ENCODE measurements at places on chromosomes 2 and 18.

DNA sequence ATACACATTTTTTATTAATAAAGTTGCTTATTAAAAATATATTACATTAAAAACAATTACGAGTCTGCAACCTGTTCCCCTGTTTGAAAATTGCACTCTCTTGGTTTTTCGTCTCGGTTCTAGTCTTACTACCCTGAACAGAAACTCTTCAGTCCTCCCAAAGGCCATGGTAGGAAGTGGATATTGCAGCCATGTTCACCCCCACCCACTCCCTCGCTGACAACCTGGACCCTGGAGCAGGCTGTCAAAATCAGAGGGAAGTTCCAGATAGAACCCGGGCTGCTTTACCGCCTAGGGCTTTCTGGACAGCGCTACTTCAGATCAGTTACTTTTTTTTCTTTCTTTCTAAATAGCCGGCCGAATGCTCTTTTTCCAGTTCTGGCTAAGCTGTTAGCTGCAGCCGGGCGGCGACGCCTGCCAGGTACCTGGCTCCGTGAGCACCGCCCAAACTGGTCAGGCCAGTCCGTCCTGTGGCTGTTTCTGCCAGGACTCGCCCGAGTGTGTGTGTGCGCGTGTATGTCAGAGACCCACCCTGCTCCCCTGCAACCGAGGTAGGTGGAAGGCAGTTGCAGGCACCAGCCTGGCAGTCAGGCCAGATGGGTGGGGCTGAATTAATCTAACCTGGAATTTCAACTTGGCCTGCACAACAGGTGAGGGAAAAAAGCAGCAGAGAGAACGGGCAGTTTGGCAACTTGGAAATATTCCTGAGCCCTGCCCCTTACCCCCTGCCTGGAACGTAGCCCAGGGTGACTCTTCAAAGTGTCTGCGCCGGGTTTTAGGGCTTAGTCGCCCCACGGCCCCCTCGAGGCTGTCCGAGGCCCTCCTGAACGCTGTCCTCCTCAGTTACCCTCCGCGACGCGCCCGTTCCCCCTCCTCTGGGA lies 1.1 kb upstream of the TET3 start:
- no peak for DNase-seq

- no peak for DNase-seq
Measured at GRCh38 chr2:110804915-110805314, 72.5 kb downstream of the ACOXL start.

GRCh38 chr18:26003356-26003755 lies 87.1 kb downstream of the SS18 start:
- no peak for DNase-seq

DNA sequence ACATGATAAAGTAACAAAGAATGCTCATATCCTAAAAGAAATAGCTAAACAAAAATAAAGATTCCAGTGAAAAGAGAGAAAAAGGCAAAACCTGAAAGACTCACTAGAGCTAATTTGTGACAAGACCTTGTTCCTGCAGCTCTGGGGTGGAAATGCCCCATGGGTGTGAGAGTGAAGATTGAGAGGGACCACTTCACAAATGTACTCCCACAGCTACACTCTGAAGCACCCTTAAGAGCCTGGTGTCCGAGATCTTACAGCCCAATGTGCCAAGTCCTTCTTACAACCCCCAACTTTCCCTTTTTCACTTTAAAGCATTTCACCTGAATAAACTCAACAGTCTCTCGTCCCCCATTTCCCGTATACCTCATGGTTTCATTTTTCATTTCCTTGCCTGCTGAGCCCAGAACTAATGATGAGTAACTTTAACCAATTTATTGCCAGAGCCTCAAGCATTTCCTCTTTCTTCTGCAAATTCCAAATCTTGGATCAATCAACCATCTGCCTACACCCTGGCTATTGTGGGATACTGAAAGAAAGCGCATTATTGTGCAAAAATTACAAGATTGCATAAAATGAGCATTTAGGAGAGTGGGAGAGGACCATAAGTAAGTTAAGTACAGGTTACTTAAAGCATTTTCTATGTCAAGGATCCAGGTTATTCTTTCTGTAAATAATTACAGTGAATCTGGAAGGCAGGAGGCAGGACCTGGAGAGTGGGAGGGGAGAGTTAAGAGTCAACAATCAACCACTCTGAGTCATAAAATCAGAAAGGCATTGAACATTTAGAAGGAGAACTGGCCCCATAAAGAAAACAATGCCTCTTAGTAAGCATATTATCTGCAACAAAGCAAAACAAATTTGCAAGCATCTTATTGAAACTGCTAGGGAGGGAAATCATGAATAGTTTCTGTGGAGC lies 804.4 kb upstream of the CELF4 start:
- no peak for DNase-seq

DNA sequence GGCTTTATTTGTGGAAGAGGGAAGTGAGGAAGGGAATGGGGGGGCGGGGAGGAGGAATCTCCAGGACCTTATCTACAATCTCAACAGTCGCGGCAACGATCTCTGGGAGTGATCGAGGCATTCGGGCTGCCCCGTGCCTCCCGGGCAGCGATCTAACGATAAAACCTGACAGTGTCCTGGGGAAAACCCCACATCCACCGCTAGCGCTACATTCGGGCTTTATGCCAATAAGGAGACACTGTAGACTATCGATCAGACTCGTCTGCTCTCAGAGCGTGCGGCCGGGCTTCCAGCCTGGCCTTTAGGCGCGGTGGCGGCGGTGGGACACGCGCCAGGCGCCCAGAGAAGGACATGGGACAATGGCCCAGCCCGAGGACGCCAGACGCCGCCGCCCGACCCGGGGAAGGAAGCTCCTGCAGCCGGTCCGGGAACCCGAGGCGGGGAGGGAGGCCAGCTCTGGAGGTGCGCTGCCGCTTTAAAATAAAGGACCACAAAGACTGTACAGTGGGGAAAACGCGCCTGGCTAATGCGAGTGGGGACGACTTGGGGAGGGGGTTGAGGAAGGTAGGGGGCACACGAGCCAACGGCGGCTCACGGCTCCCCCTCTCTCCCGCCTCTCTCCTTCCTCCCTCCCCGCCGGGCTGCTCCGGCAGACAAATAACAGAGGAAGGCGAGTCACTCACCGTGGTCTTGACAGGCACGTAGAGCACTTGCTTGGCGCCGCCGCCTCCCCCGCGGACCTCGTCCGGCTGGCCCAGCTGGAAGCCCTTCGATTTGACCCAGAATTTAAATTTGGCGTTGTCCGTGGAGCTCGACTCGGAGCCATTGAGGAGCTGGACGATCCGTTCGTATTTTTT lies 2.2 kb downstream of the NOL4 start:
- DNase-seq, result no peak

DNA sequence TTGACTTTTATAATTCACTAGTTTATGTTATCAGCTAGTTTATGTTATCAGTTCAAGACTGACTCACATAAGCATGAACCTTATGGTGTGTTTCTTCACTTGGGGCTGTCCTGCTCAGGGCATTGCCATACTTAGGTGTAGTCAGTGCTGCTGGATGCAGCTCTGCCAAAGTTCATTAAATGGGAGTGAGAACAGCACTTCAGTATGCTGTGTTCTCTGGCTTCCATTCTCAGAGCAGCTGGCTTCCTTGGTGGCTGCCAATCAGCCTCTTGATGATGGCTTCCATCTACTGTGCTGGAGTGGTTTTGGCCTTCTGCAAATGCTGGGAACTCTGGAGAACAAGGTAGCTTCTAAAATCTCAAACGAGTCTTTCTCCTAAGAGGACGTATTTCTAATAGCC lies 170.7 kb downstream of the TDRD15 start:
- no peak for DNase-seq

DNA sequence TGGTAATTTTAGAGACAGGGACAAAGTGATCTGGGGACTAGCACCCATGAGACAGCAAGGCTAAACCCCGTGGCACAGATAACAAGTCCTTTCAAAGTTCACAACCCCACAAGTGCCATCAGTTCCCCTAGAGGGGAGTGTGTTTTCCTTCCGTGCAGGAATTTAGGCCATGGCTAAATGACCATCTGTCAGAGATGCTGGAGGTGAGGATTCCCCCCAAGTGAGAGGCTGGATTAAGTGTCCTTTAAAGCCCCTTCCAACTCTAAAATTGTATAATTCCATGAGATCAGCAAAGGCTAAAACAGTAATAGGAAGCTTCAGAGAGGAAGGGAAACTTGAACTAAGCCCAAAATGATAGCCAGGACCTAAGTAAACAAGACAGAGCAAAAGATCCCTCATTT lies 8.7 kb downstream of the FEZ2 start:
- no peak for DNase-seq

DNA sequence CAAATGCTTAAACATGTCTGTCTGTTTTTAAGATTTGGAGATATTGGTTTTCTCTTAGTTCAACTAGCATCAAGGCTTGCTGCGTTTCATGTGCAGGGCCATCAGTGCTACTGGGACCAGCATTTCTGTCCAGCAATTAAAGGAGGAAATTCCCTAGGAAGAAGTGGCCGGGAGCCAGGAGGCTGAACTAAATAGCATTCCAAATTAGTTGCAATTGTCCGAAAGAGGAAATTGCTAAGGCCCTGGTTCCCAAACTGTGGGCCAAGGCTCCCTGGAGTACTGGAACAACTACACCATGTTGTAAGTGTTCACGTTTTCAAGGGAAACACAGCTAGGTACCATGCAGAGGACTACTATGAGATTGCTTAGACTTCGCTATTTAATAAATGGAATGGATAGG lies 257.9 kb downstream of the PTPRM start:
- no peak for DNase-seq

GRCh38 chr18:54776282-54776977 lies 51.8 kb upstream of the RAB27B start:
- DNase-seq, result no peak

GRCh38 chr2:2101924-2102323 lies 229.2 kb downstream of the MYT1L start:
- DNase-seq, result no peak

- DNase-seq, result no peak
Measured at GRCh38 chr2:177568390-177568789, 175.8 kb downstream of the AGPS start.

DNA sequence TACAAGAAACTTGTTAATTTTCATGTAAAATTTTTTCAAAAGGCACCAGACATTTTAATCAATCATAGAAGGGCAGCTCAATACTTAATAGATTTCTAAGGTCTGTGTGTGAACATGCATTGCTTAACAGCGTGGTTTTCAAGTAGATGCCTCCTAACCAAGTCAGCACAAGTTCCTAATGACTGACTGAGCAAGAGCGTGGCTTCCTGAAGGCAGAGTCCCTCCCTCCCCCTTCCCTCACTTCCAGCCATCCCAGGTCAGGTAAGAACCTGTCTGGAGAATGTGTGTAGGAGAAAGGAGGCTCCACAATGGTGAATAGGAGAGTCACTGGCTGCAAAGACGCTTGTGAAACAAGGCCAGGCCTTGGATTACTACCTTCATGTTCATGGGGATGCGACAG lies 33.5 kb upstream of the DAPL1 start:
- DNase-seq, result no peak

- DNase-seq, result no peak
Measured at GRCh38 chr2:127887776-127888130, 2.0 kb upstream of the AMMECR1L start.

DNA sequence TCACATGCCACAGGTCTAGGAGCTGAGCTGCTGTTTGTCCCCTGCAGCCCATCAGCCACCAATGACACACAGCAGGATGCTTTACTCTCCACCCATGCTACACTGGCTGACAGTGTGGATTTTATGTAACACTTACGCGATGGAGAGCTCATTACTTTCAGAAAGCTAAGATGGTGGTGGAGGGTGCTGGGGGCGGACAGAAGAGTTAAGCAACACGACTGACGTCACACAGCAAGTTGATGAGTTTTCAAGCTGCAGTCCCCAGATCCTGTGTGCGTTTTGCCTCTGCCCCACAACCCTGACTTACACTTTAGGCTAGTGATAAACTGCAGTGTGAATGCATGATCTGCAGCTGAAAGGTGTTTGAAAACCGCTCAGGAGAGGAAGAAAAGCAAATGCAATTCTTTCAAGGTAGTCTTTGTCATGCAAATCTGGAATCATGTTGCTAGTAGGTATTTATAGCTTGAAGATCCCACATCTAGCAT lies 42.4 kb downstream of the MRPS5 start:
- DNase-seq, result no peak

- DNase-seq, result no peak
Measured at GRCh38 chr18:47654988-47655387, 275.5 kb downstream of the SMAD2 start.

DNA sequence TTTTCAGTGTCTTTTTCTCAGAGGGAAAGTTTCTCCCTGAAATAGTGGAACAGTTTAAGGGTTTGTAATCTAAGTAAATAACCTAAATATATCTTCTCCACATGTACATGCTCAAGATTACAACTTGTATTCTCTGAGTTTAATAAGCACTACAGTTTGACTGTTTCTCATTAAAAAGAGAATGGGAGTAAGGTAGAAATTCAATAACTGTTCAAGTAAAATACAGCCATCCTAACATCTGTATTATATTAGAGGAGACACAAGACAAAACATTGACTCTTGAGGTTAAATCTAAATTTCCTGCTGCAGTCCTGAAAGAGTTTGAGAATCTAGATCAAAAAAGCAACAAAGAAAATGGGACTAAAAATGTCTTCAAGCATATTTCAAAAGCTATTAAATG lies 73.0 kb upstream of the ZNF397 start:
- no peak for DNase-seq

DNA sequence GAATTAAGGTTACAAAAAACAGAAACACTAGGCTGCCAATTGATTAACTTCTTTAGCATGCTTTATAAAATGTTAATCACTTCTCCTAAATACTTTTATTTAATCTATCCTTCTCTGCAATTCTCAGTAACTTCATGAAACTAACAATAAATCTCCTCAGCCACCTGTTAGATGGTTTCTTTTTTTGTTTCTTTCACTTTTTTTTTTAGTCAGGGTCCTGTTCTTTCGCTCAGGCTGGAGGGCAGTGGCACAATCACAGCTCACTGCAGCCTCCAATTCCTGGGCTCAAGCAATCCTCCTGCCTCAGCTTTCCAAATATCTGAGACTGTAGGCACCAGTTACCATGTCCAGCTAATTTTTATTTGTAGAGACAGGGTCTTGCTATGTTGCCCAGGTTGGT lies 213.4 kb upstream of the STK17B start:
- DNase-seq, result no peak

GRCh38 chr2:6959751-6960150 lies 42.5 kb downstream of the RNF144A start:
- no peak for DNase-seq

GRCh38 chr2:138112536-138112935 lies 148.3 kb downstream of the HNMT start:
- DNase-seq, result no peak

- DNase-seq, result no peak
Measured at GRCh38 chr18:10299643-10300042, 154.8 kb upstream of the APCDD1 start.

- DNase-seq, result no peak
Measured at GRCh38 chr2:86636842-86637241, 13.2 kb upstream of the RNF103 start.

DNA sequence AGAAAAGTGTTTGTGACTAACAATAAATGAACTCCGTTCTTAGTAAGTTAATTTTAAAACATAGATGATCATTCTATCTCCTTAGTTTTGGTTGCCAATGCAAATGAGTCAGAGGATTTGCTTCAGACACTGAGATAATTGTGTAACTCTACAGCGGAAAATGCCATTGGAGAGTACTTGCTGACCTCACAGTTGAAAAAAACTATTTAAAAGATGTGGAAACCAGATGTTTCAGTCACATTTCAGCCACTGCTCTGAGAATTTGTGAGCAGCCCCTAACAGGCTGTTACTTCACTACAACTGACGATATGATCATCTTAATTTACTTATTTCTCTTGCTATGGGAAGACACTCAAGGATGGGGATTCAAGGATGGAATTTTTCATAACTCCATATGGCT lies at the start of gene TNFAIP6:
Gene TNFAIP6 (plus strand): TSS at position 234 of the 400 bp plus-strand sequence. CDS start 75 bp downstream, at position 309.
- DNase-seq, result no peak
